Neural crest cell (in vitro differentiated cells): ENCODE measurements at places on chromosomes 12 and 14. TPM values are rescaled to one million over a fixed set of nuclear protein-coding genes. Genes with fewer than 3 reads are reported as not detected.

Gene SLCO1B1
- 0.21 TPM in 1 of 2 replicates, not detected in the other for total RNA-seq

Gene ATL1
- 15.9 and 17.4 TPM in 2 replicates for total RNA-seq

Gene PPP1R36
- 0.33 and 1.1 TPM in 2 replicates for total RNA-seq

Gene LRTM2
- total RNA-seq: 0.19 TPM in 1 of 2 replicates, not detected in the other

Gene SLC7A8
- total RNA-seq: 6.6 and 9.4 TPM in 2 replicates

Gene GPD1
- 0.16 and 0.49 TPM in 2 replicates for total RNA-seq

Gene NTN4
- 5.7 and 6.0 TPM in 2 replicates for total RNA-seq
